ENCODE measurements at places on chromosomes 11 and 22.

DNA sequence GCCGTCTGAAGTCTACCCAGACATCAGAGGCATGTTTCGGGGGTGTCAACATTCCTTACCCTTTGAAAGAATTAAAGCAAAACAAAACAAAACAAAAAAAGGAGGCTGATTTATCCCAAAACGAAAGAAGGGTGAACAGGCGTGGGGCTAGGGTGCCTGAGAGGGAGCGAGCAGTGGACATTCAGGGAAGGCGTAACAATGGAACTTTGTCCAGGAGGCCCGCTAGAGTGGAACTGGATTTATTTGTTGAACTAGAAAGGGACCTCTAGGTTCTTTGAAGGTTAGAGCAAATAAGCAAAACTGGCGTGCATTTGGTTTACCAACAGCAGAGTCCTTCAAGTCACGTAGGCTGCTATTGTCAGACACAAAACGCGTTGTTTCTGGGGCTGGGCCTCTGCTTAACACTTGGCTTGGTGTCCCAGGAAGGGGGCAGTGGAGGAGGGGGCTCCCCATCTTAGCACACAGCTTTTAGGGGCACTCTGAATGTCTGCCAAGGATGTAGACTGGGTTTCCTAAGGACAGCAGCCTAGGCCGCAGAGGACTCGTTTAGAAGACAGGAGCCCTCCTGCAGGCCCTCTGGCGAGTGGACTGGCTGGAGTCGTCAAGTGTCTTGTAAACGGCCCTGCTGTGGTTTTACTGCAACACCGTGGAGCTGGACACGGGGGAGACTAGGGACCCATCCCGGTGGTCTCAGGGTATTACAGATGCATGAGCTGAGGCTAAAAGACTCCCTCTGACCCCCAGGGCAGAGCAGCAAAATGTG, 203.7 kb upstream of the SORL1-AS1 start:
- no peak for DNase-seq

DNA sequence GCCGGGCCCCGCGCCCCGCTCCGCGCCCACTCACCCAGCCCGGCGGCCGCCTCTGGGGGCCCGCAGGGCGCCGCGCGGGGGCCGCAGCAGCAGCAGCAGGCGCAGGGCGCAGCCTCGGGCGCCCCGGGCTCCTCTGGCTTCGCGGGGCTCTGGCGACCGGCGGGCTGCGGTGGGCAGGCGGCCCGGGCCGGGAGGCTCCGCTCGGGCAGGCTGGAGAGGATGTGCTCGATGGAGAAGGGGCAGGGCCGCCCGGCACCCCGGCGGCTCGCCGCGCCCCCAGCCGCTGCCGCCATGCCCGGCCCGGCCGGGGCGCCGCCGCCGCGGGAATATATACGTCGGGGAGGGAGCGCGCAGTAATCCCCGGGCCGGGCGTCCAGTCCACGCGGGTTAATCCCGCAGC, at the start of gene GSC2:
GSC2 (minus strand) TSS at position 302 of the 400 bp plus-strand sequence; CDS start at position 293, 9 bp downstream.
- DNase-seq, result no peak

GRCh38 chr22:46079861-46080821, 70.2 kb upstream of the PPARA start:
- DNase-seq, result no peak

DNA sequence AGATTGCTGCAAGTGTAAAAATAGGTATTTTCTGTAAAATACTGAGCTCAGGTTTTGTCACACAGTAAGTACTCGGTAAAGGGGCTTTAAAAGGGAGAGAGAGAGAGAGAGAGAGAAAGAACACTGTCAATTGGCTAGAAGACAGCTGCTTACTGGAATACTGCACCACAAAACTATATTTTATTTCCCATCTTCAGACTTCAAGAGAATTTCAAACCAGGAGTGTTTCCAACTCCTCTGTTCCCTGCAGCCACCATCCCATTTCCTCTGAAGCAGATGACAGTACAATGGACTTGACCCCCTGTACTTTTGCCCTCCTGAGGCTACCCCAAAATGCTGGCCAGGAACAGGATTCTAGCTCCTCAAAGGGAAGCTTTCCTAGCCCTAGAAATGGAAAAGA, 89.7 kb downstream of the RELT start:
- DNase-seq, result no peak

- DNase-seq, result no peak
These were observed 394 bp downstream of the KIAA1671 start for GRCh38 chr22:24952837-24953383.

DNA sequence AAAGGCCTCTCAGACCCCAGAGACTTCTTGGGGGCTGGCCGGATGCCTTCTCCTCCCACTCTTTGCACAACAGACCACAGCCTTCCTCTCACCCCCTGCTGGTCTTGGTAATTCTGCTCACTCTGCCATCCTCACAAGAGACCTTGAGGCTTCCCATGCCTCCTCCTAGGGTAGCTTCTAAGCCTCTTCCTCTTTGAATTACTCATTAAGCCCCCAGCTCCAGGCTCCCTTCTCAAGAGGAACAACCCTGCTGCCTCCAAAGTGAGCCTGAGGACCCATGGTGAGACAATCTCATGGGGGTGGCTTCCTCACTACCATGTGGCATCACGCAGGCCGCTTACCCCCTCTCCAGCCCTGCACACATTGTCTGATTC, 184.6 kb upstream of the SYT13 start:
- DNase-seq, result no peak

DNA sequence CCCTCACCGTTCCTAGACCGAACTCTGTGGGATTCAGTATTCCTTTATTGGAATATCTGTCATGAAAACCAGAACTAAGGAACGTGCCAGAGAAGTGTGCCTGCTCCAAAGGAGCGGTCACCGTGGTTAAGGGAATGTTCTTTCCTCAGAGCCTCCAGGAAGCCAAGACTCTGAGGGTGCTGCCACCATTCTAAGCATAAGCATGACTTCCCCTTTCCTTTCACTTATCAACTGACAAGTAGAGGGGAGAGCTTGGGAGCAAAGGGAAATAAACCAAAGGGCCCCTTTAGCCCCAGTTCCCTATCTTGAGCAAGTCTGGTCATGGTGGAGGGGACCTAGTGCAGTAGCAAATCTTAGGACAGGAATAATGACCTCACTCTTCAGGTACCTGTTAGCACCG, 26.8 kb downstream of the CTR9 start:
- DNase-seq, result no peak

- DNase-seq, result no peak
These were observed 35.1 kb upstream of the WNT11 start for GRCh38 chr11:76241243-76242000.

GRCh38 chr11:133823614-133824013, 21.7 kb downstream of the SPATA19 start:
- DNase-seq, result no peak

DNA sequence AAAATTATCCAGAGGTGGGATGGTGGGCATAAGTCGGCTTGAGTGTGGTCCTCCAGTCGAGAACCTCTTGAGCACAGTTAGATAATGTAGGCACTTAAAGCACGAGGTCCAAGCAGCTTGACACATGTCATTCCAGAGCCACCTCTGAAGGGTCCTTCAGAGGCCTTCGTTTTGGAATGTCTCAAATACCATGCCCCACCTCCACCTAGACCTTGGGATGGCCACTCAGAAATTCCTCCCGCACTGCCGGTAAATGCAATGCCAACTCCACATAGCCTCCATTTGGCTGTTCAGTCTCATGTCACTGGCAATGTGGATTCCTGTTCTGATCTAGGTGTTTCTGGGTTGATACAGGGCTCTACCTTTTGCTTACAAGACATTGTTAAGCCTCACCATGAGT, 43.9 kb downstream of the BDNF start:
- DNase-seq, result no peak

- DNase-seq, result no peak
These were observed 1.3 kb downstream of the RAG1 start for GRCh38 chr11:36569095-36569494.

GRCh38 chr11:9530020-9530621, 43.3 kb upstream of the WEE1 start:
- no peak for DNase-seq

DNA sequence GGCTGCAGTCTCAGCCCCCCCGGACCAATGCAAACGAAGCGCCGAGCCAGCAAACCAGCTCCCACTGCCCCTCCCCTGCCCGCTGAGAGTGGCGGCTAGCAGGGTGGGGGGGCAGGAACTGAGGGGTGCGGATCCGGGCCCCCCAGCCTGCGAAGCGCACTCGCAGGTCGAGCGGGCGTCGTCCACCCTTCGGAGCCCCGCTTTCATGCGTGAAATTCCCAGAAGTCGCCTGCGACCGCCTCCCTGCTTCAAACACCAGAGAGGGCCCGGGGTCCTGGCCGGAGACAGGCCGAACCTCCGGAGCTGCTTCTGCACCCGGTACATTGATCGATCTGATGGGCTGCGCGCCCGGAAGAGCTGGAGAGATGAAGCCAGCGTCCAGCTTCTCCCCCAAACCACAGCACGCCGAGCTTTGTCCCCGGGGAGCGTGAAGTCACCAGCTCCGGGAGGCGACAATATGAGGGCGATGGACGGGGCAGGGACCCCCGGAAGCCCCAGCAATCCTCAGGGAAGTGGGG, 646 bp upstream of the PATZ1 start:
- DNase-seq, result no peak

GRCh38 chr22:33099593-33099992, 41.4 kb upstream of the SYN3 start:
- DNase-seq, result no peak

DNA sequence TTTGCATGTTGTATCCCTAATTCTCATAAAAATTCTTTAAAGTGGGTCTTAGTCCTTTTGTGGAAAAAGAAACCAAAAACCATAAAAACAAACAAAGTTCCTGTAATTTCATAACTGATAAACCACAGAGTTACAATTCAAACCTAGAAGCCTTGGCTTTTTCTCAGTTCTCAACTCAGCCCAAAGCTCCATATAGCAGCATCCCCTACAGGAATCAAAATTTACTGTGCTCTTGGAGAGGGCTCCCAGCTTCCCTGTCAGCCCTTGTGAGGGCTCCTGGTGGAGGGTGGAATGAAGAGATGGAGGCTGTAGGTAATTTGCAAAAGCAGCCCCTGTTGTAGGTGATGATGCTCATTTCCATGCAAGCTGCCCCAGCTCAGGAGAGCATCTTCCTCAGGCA, 506.1 kb upstream of the KIRREL3 start:
- DNase-seq, result no peak

GRCh38 chr11:74710281-74710938, 20.8 kb downstream of the CHRDL2 start:
- no peak for DNase-seq

- DNase-seq, result no peak
These were observed 12.3 kb upstream of the SIK2 start for GRCh38 chr11:111589886-111590499.

GRCh38 chr11:127304634-127305033, 304.1 kb upstream of the KIRREL3 start:
- no peak for DNase-seq

- DNase-seq, result no peak
These were observed 13.6 kb downstream of the PLA2G6 start for GRCh38 chr22:38167988-38168407.

DNA sequence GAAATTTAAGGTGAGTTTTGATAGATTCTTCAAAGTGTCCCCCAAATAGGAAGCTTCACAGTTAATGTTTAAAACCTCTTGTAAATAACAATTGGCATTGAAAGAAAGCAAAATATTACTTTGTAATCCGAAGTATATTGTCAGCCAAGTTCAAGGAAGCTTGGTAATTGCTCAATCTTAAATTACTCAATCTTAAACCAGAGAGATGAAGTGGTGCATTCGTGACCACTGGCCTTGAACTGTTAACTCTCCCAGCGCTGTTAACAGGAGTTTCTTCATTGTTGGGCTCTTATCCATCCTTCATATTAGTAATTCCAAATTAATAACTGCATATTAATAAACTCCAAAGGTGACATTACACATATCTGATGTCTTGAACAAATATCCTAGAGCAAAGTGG, 20.6 kb upstream of the FDX1 start:
- no peak for DNase-seq

GRCh38 chr22:39351689-39352214, 2.0 kb downstream of the SYNGR1 start:
- DNase-seq, result no peak

GRCh38 chr22:42611051-42611450, 3.6 kb downstream of the POLDIP3 start:
- no peak for DNase-seq

GRCh38 chr11:61586792-61587430, 6.0 kb upstream of the SYT7 start:
- no peak for DNase-seq

- DNase-seq, result no peak
These were observed 52.3 kb downstream of the CCDC34 start for GRCh38 chr11:27310707-27311106.

GRCh38 chr11:124791626-124792341, 8.4 kb downstream of the MSANTD2 start:
- no peak for DNase-seq

DNA sequence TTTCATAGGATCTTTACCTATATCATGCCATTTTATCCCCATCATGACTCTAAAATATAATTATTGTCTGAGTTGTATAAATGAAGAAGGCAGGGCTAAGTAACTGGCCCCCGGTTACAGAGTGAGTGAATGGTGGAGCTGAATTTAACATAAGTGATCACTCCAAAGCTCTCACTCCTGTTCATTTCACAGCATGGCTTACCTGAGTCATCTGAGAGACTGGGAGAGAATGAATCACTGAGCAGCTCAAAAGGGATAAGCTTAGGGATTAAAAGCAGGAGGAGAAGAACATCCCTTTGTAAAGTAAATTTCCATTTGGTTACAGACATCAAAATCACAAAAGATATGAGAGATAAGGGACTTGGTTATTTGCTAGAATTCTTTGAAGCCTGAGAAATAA, 294.0 kb upstream of the CTSC start:
- no peak for DNase-seq

DNA sequence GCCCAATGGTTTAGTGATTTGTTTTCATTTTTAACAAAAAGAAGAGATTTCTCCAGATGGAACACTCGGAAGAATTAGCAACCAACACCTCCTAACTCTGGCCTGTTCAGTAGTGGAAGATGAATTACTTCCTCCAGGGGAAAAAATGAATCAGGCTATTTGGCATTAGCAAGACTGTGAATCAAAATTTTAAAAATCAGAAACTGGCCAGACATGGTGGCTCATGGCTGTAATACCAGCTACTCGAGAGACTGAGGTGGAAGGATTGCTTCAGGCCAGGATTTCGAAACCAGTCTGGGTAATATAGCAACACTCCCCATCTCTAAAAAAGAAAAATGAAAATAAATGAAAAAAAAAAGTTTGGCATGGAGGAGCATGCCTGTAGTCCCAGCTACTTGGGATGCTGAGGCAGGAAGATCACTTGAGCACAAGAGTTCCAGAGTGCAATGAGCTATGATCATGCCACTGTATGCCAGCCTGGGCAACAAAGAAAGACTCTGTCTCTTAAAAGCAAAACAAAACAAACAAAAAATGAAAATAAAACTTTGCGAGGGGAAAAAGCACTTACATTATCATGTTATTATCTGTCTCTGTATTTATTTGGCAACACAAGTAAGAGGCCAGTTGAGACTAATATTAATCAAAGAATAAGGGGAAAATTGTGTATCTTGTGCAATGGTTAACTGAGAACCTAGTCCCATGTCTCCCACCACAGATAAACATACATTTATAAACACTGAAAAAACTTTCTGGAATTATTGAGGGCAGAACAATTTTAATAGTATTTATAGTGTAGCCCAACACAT, 796.3 kb upstream of the ANO3 start:
- no peak for DNase-seq
